Esophagus mucosa (tissue), 1 donor: ENCODE measurements at places on chromosomes 13 and 19.

DNA sequence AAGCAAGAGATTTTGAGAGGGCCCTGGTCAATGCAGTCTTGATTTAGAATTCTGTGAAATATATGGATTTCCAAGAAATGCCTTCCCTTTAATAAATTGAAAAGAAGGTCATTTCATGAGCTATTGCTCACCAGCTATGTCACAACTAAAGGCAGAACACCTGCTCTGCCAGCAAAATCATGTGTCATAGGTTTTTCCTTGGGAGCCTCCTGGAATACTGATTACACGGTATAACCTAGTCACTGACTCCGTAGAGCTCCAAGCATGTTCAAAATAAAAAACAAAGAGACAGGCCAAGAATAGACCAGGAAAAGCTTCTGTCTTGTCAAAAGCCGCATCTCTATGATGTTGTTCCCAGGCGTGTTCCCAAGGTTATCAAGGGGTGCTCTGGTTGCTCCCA is 45.5 kb downstream of the HSPH1 start:
- peak; percentile 68 for ATAC-seq

DNA sequence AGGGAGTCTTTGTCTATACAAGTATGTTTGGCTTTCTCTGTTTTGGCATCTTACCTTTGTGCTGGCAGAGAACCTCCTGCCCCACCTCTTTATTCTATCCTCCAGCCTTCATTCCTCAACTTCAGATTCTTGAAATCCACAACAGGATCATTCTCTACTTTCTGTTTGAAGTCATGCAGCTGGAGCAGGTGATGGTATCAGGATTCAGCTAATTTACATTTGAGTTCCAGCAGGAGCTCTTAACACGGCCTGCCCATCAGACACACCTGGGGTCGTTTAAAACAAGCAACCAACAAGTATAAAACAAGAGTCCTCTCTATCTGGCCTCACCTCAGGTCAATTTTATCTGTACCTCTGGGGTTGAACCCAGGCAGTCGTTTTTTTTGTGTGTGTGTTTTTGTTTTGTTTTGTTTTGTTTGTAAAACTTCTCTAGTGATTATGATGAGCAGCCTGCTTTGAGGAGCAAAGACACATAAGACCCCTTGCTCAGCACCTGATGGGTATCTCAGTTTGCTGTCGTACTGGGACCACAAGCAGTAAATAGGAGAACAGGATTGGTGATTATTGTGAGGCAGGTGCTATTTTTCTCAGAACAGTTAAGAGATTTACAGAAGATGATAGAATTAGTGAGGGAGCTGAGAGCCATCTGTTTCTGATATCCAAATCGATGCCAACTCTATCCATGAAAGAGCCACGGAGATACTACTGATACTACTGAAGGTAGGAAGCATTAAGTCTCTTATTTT is 78.4 kb downstream of the GPC6 start:
- no peak for ATAC-seq

DNA sequence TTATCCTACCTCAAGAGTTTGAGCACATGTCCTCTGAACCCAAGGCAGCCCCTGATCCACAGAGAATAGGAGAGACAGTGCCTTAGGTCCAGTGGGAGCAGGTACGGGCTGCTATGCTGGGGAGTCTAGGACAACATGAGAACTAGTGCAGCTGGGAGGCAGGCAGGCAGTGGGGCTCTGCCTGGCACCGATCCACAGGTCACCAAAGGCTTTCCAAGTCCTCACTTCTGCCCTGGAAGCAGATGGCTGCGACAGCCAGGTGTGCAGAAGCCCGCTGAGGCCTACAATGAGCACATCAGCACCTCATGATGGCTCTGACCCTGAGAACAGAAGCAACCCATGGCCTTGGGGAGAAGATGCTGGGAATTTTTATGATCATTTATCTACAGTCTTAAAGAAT is 29.8 kb upstream of the EPHX3 start:
- ATAC-seq: no peak

DNA sequence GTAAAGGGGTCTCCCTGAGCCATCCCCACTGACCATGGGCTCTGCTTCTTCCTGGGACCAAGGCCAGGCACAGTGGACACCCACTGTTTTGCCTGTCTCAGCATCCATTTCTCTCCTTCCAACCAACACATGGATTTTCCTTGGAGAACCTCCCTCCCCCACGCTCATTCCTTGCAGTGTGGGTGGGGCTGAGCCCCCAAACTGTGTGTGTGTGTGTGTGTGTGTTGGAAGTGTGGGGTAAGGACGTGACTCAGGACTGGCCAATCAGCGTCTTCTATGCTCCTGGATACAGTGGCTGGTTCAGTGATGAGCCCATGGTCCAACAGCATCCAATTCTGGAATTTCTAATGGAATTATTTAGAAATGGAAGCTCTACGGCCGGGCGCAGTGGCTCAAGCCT is 18.7 kb downstream of the CEBPA start:
- ATAC-seq: no peak

- no peak for ATAC-seq
Measured at GRCh38 chr13:81109026-81109425, 768.1 kb upstream of the SPRY2 start.

DNA sequence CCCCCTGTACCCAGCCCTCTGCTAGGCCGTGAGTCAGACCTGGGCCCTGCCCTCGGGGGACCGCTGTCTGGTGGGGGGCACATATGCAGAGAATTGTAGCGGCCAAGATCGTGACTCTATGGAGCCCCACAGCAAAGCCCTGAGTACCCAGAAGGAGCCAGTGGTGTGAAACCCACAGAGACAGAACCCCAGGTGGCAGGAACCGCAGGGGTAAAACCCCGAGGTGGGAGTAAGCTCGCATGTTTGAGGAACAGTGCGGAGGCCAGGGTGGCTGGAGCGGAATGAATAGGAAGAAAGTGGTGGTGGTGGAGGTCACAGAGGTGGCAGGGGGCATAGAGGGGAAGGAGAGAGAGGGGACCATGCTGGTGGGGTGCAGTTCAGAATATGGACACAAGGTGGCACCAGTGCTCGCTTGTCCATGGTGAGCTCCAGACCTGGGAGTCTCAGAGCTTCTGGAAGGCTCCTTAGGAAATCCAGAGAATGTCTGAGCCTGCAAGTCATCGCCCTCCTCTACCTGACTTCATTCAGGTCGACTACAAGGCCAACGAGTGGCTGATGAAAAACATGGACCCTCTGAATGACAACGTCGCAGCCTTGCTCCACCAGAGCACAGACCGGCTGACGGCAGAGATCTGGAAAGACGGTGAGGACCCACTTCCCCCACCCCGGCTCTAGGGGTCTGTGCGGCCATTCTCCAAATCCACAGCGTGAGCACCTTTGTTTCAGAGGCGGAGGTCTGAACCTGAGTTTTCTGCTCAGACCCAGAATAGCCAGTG is 48.9 kb downstream of the MYH14 start:
- peak; percentile 54 for ATAC-seq

DNA sequence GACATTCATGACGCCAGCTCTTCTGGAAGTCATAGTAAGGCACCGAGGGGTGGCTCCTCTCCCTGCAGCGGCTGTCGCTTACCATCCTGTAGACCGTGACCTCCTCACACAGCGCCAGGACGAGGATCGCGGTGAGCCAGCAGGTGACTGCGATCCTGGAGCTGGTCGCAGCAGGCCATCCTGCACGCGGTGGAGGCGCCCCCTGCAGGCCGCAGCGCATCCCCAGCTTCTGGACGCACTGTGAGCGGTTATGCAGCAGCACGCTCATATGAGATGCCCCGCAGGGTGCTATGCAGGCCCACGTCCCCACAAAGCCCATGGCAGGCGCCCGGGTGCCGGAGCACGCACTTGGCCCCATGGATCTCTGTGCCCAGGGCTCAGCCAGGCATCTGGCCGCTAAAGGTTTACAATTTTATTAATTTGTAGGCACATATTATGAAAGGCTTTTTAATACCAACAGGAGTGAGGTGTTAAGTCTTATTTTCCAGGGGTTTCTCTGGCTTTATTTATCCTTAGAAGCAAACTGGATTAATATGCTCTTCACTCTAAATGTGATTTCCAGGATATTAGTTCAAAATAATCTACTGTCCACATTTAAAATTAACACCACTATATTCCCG is 35.6 kb upstream of the PSPC1 start:
- peak; percentile 38 for ATAC-seq

- no peak for ATAC-seq
Measured at GRCh38 chr13:40433001-40433400, 233.4 kb downstream of the FOXO1 start.

DNA sequence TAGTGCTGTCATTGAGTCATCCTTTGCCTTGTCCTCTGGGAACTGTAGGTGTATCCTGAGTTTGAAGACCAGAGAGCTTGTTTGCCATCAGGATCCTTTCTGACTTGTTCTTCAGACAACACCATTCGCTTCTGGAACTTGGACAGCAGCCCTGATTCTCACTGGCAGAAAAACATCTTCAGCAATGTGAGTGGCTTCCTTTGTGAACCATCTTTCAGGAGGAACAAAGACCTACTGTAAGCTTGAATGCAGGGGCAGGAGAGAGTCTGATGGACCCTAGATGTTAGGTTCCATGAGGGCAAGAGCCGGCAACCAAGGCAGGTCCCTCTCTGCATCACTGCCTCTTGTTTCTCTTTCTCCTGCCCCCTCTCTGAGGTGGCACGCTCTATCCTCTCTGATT is 26.7 kb downstream of the WDR62 start:
- ATAC-seq: no peak

- ATAC-seq: no peak
Measured at GRCh38 chr13:105202354-105202753, 1333.1 kb downstream of the EFNB2 start.

DNA sequence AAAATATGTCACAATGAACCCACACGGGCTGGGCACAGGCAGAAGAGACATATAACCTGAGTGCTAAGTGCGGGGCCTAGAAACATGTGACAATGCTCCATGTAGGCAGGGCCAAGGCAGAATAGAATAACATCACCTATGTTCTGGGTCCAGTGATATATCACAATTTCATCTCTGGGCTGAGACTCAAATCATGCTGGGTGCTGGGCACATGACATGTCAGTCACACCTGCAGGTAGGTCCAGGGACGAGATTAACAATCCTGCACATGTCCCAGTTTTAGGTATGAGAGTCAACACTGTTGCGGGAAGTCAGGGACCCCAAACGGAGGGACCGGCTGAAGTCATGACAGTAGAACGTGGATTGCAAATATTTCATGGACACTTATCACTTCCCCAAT is 50.3 kb downstream of the ZNF99 start:
- no peak for ATAC-seq

DNA sequence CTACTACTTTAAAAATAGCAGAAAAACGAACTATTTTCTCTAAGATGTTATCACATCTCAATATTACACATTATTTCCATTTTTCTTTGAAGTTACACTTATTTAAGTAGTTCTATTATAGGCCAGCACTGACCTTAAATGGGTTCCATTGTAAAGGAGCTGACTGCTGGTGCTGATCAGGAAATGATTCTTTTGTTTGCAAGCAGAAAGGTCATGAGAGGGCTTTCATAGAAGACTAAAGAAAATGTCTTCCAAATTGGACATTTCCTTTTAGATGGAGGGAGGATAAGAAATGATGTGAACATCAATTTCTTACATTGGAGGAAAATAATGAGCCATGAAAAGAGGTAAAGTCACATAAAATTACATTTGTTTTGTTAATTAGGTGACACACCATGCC is 96.2 kb downstream of the SUCLA2 start:
- no peak for ATAC-seq

DNA sequence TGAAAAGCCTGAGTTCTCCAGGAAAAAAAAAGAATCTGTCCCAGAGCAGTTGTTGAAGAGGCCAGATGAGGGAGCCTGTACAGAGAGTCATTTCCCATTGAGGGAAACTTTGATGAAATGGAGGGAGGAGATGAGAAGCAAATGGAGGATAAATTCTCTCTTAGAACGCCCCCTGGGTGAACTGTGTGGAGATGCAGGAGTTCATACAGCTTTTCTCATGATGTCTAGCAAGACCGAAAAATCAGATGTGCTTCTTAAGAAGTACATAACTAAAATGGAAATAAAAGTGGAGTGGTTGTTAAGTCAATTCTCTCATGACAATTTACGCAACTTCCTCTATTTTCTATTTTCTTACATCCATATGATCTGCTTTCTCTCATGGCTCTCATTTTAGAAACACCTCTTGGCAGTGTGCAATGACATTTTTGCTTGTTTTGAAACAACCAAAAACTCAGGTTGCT is 1263.1 kb downstream of the PCDH9 start:
- ATAC-seq: no peak

- no peak for ATAC-seq
Measured at GRCh38 chr13:41246969-41247680, 16.3 kb downstream of the MTRF1 start.

GRCh38 chr19:42040031-42040430 is 30.0 kb downstream of the GRIK5 start:
- ATAC-seq: no peak

DNA sequence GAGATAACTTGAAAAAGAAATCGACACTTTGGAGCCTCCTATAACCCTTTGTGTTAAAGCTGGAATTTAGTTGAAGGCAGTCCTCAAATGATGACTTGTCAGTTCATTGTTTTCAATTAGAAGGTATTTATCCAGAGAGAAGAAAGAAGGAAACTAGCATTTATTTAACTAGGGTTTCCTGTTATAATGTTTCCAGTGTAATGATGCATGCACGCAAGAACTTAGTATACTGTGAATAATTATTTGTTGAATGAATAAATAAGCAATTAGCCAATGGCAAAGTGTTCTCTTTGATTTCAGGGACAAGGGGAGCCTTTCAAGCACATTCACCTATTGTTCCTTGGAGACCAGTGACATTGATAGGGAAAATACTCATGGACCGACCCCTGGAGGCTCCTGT is 307.4 kb downstream of the KLF5 start:
- ATAC-seq: no peak

DNA sequence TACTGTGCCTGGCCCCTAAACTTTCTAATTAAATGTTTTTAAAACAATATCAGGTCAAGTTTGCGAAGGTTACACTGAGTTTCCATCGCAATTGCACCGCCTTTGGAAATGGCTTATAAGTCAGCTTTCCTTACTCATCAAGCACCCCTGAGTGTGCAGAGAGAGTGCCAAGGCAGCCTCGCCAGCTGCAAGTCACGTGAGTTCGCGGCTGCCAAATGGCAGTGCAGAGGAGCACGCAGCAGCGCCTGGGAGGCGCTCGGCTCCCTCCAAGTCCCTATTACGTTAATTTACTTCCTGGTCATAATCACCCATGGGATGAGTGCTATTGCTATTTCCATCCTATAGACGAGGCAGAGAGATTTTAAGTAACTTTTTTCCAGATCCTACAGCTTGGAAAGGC is 319.6 kb downstream of the TEX29 start:
- no peak for ATAC-seq

- ATAC-seq: peak; percentile 8
Measured at GRCh38 chr19:42253245-42254088, 1.5 kb downstream of the ERF start.

- ATAC-seq: no peak
Measured at GRCh38 chr19:22422211-22422610, at the start of gene ZNF98. Gene ZNF98 (minus strand): TSS chr19:22422346. CDS start chr19:22422224, 122 bp downstream.

DNA sequence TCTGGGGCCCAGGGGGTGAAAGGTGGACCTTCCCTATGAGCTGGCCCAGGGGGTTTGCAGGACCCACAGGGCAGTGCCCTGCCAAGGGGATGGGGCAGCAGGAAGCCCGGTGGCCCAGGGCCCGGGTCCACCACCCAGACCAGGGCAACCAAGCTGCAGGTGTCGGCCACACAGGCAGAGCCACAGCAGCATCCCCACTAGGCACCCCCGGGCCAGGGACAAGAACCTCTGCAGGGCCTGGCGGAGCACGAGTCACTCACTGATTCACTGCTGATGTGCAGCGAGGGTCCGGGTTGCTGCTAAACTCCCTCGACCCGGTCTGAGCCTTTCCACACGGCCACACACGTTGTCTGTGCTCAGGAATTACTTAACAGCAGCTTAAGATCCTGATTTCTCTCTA is 8.8 kb downstream of the FZR1 start:
- no peak for ATAC-seq

- ATAC-seq: no peak
Measured at GRCh38 chr13:29674532-29674931, 79.0 kb upstream of the SLC7A1 start.

GRCh38 chr19:49860336-49861102 is 6.9 kb downstream of the PNKP start:
- ATAC-seq: no peak
